ENCODE measurements at places on chromosomes 3 and 15.

- no peak for DNase-seq
These were observed 27.0 kb upstream of the CEMIP start for GRCh38 chr15:80752204-80752603.

DNA sequence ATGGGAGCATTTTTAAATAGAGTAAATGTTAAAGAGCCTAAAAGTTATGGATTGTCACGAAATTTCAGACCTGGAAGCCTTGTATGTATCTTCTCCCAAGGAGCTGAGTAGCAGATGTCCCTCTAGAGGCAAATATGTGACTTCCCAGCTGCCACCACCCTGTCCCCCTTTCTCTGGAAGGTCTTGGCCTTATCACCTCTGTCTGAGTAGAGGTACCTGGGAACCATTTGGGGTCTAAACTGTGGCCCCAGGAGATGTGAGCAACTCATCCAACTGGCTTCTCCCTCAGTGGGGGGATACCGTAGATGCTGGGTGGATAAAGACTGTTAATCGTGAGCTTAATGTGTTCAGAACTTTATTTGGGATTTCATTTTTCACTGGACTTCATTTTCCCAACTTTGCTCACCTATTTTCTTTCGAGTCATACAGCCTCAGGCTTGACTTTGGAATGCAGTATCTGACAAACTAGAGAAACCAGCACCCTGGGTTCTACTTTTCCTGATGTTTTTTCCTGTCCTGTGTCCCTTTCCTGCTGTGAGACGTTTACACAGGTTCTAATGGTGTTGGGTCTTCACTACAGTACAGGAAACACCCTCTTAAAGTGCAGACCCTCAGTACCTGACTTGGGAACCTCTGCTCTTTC lies 53.3 kb upstream of the CCR4 start:
- no peak for DNase-seq

GRCh38 chr3:7025581-7026300 lies 164.8 kb downstream of the GRM7 start:
- no peak for DNase-seq

GRCh38 chr3:78455712-78456433 lies 1311.9 kb downstream of the ROBO1 start:
- no peak for DNase-seq

DNA sequence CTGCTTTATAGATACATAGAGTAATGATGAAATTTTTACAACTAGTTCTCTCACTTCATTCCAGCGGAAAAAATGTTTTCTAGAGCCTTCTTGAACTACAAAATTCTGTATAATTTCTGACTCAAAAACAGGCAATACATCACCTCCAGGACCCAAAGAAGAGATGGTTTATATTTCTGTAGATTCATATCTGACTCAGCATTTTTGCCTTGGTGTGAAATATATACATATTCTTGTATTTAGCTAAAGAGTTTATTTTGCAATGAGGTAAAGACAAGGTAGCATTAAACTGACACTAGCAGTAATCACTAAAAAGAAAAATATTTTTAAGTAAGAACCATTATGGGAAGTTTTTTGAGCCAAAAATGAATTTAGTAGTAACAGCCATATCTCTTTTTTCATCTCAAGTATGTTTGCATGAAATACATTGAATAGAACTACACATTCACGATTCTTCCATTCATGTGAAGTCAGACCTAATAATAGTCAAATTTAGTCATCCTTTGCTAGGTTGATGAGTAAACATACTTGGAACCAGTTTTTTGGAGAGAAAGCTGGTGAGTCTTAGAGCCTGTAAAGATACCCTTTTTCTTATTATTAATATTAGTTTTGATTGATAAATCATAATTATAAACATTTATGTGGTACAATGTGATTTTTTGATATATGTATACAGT lies 31.6 kb downstream of the COL8A1 start:
- no peak for DNase-seq

DNA sequence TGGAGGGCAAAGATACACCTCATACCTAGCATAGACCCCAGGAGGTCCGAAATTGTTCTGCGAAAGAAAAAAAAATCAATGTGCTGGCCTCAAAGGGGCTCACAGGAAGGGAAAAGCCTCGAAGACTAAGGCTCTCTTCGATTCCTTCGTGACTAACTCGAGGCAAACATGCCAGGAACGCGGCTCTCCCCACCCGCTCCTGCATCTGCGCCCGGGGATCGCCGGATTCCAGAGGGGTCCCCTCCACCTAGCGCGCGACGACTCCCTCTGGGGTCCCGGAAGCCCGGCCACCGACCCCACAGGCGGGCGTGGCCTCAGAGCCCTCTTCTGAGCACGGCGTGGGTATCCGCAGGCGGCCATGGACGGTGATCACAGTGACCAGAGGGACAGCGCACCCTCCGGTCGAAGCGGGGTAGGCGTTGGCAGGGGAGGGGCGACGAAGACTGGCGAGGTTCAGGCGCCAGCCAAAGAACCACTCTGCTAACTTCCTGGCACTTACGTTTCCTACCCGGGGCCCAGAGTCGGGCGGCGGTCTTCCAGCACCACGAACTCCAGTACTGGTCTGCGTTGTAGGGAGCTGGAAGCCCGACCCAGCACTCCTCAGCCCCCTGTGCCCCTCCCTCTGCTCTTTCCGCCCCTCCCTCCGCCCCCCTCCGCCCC lies 515 bp upstream of the EIF3J start:
- DNase-seq = peak; percentile 69

- no peak for DNase-seq
These were observed 82.1 kb downstream of the DUT start for GRCh38 chr15:48413304-48413703.

DNA sequence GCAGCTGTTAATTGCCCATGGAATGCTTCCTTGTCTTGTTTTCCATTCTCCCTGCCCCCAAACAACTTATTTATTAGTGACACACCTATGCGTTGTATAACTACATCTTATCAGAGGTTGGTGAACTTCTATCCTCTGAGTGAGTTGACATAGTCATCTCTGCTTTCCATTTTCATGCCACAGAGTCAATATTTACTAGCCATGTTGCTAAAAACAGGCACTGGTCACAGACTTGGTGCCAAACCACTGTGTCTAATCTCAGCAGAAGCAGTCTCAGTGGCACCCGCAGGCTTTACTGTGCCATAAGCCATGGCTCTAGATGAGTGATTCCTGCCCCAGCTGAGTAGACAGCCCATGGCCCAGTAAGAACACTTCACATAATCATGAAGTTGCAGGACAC lies 26.5 kb downstream of the DAPK2 start:
- DNase-seq = peak; percentile 62

- no peak for DNase-seq
These were observed 174.9 kb upstream of the TOPAZ1 start for GRCh38 chr3:44066806-44067205.

- DNase-seq = peak; percentile 75
These were observed at the start of gene NGRN for GRCh38 chr15:90265271-90266060. NGRN (plus strand) TSS chr15:90265672; CDS start chr15:90265713, 41 bp downstream.

- DNase-seq = no peak
These were observed 436.9 kb downstream of the FOXP1 start for GRCh38 chr3:71146673-71147072.

- DNase-seq = no peak
These were observed 18.6 kb upstream of the THSD4 start for GRCh38 chr15:71096676-71097075.

- no peak for DNase-seq
These were observed 76.0 kb downstream of the TMCO5A start for GRCh38 chr15:38010395-38010794.

DNA sequence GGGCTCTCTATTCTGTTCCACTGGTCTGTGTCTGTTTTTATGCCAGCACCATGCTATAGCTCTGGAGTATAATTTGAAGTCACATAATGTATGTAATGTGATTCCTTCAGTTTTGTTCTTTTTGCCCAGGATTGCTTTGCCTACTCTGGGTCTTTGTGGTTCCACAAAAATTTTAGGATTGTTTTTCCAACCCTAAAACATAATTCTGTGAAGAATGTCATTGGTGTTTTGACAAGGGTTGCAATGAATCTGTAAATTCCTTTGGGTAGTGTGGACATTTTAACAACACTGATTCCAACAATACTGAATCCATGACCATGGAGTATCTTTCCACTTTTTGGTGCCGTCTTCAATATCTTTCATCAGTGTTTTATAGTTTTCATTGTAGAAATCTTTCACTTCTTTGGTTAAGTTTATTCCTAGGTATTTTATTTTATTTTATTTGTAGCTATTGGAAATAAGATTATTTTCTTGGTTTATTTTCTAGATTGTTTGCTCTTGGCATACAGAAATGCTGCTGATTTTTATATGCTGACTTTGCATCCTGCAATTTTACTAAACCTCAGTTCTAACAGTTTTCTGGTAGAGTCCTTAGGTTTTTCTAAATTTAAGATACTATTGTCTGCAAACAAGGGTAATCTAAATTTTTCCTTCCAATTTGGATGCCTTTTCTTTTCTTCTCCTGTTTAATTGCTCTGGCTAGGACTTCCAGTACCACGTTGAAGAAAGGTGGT lies 29.7 kb downstream of the TJP1 start:
- DNase-seq = no peak

DNA sequence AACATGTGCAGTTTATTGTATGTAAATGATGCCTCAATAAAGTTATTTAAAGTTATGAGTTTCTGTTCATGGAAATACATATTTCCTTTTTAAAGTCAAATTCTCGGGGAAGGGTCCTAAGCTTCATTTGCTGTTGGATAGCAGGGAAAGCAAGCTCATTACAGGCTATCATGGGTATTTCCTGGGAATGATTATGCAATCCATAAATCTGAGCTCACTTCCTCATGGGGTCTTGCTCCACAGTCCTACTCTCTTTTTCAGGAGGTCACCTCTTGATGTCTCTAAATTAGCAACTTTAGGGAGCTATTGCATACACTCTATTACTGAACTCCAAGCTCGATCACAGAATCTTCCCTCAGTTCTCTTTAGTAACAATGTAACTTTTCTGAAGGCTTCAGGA lies 69.9 kb upstream of the TP63 start:
- no peak for DNase-seq

DNA sequence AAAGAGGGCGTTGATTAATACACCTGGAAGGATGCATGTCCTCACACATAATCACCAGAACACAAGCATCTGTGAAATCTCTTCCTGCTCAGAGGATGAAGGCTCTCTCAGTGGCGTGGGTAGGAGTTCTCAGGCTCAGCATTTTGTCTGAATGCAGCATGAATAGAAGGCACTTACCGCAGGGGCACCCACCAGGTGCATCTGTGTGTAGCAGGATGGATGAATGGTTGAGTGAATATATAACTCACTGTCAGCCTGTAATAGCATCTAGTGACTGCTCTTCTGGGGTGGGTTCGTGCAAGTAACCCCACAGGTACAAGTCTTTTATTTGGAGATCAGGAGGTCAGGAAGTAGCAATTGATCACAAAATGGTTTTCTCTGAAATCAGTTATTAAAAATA lies 143.0 kb downstream of the SQOR start:
- DNase-seq = no peak

DNA sequence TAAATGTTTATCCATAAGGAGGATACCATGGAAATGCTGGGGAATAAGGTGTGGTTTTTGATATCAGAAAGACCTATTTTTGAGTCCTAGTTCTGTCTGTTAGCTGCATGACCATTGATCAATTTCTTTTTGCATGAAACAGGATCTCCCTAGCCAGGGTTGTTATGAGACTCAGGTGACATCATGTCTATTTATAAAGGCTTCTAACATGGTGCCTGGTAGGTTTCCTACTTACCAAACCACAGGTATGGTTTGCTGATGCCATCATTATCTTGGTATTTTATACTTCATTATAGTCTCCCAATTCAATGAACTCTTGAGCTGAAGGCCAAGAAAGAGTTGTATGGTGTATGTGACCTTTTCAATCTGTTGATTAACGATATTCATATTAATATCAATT lies 144.0 kb downstream of the CLSTN2 start:
- no peak for DNase-seq

DNA sequence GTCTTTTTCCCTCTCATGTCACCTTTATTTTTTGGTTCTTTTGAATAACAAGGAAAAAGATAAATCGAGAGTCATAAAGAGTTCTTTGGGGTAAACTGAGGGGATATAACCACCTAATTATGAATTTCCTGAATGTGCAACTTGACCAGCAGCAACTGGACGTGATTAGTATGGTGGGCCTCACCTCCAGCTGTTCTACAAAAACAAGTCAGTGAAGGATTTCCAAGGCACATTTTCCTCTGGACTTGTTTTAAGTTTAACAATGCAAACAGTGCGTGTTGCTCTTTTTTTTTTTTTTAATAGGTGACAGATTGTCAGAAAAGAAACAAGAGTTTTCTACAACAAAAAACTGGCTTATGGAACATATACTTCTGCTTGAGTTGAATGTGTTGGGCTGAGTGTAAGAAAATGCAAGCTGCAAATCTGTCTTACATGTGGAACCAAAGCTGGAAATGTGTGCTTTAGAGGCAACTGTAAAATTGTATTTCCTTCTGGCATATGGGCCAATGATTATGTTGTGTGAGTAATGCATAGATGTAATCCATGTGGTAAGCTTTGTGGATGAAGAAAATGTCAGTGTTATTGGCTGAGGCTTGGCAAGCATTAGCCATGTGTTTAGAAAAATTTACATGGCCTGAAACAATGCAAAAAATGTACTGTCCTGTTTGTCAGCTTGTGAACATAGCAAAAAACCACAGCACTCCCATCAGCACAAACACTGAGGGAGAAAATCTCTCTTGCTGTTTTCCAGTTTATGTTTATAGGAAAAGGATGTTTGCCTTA lies 44.5 kb upstream of the FNDC3B start:
- no peak for DNase-seq

GRCh38 chr15:38761681-38762080 lies 197.1 kb upstream of the RASGRP1 start:
- no peak for DNase-seq

DNA sequence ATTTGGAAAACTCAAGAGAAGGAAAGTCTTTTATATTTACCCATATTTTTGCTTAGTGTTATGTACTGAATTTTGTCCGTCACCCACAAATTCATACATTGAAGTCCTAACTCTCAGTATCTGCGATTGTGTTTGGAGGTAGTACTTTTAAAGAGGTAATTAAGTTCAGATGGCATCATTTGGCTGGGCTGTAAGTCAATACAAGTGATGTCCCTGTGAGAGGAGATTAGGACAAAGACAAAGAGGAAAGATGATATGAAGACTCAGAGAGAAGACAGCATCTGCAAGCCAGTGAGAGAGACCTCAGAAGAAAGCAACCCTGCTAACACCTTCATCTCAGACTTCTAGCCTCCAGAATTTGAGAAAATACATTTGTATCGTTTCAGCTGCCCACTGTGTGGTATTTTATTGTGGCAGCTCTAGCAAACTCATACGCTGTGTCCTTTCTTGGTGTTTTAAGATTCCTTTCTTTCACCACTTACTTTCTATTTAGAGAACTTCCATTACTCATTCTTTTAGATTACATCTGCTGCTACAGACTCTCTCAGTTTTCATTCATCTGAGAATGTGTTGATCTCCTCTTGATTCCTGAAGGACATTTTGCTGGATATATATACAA lies 17.0 kb downstream of the LRCH3 start:
- DNase-seq = no peak

- no peak for DNase-seq
These were observed 275.2 kb upstream of the MEIS2 start for GRCh38 chr15:37375519-37375918.

GRCh38 chr3:11545186-11545851 lies 98.4 kb downstream of the VGLL4 start:
- no peak for DNase-seq

Measured in Panc1 (cell line).